ENCODE measurements at places on chromosomes 7 and 10.
A peak's percentile ranks its signal among the peaks of the same experiment; 100 is the strongest.

DNA sequence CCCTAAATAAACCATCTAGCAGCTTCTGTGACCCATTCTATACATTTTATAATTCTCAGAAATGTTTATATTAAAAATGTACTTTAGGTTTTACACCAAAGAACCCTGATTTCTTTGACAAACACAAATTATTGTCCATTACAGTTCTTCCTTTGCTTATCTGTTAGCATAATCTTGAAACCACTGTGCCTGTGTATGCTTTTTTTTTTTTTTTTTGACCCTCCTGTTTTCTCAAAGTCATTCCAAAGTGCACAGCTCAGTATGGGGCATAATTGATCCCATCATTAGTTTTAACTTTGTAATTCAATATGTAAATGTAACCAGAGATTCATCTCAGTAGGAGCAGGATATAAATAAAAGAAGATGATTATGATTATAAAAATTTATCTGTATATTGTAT, 229.3 kb downstream of the DGKB start:
- DNase-seq, result no peak

DNA sequence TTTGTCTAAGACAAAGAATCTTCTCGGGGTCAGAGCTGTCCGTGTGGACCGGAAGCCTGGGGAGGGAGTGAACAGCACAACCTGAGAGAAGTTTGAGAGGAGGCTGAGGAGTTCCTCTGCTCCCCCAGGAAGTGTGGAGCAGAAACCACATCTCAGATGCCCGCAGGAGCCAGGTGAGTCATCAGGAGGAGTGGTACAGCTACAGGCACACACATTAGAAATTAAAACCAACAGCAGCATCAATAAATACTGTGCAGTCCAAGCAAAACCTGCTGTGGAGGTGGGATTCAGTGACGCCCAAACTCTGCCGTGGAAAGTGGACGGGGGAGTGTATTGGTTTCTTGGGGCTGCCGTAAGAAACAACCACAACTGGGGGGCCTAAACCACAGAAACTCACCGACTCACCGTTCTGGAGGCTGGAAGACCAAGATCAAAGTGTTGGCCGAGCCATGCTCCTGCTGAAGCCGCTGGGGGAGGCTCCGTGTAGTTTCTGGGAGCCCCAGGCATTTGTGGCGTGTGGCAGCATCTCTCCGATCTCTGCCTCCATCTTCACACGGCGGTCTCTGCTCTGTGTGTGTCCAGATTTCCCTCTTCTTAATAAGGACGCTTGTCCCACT, 31.2 kb upstream of the GARS1 start:
- DNase-seq, result no peak

DNA sequence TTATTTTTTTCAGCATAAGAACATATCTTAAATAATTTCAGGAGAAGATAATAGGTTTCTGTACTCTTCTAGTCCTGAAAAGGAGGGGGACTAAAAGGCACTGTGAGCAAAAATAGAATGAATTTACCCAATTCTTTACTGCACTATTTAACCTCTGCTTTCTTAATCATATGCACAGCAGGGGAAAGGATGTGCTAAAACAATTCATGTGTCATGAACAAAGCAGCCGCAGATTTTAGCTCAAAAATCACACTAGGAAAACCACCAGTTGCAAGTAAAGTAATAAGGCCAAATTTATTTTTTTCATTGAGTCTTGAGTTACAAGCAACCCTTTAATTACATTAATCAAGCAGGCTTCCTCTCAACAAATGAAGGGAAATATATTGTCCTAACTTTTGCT, 80.1 kb downstream of the CABCOCO1 start:
- DNase-seq, result no peak

GRCh38 chr7:84799106-84799505, 387.8 kb downstream of the SEMA3D start:
- DNase-seq, result no peak

DNA sequence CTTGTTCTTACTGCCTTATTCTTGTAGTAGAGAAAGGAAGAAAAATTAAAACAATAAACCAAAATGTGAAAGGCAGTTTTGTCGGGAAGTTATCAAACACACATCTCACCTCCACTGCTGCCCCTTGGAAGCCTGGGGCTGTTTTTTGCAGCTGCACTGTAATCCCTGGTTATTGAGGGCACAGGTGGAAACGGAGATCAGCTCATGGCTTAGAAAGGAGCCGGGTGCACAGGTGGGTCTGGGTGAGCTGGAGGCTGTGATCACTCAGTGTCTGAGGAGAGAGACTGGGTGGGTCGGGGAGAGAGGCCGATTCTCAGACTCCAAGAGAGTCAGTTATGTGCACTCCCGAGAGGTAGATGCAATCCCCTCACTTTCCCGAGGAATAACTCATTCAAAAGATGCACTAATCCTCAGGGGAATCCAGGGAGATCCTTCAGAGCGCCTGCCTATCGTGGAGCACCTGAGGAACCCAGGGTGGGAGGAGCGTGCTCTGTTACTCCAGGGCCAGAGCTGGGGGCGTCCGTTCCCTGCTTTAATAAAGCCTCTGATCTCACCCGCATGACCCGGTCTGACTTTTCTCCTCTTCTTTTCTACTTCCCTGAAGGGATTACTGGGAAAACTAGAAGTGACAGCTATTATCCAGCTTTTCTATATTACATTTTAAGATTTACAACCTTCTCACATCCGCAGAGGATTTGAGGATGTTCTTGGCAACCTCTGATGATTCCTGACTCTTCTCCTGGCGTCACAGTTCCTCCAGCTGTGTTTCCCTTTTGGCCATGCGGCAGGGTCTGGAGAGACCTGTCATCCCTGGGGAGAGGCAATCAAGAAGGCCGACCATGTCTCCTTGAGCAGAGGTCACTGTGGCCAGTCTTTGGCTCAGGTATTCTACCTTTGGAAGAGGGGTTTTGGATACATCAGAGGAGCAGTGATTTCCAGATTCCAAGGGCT, 82.1 kb downstream of the CAMK1D start:
- DNase-seq, result no peak

GRCh38 chr7:153065051-153065450, 305.5 kb downstream of the ACTR3B start:
- DNase-seq, result no peak

DNA sequence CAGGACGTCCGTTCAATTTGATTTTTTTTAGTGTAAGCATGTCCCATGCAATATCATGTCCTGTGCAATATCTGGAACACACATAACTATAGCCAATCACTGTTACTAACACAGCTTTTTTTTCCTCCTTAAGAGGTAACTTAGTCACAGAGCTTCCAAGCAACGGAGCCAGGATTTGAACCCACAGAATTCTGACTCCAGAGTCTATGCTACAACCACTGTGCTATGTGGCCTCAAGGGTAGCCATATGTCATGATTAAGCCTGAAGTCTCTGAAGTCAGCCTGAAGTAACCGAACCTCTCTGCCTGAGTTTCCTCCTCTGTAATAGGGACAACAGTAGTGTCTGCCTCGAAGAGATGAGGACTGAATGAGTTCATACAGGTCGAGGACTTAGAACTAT, 42.2 kb upstream of the TCF7L2 start:
- DNase-seq, result no peak

DNA sequence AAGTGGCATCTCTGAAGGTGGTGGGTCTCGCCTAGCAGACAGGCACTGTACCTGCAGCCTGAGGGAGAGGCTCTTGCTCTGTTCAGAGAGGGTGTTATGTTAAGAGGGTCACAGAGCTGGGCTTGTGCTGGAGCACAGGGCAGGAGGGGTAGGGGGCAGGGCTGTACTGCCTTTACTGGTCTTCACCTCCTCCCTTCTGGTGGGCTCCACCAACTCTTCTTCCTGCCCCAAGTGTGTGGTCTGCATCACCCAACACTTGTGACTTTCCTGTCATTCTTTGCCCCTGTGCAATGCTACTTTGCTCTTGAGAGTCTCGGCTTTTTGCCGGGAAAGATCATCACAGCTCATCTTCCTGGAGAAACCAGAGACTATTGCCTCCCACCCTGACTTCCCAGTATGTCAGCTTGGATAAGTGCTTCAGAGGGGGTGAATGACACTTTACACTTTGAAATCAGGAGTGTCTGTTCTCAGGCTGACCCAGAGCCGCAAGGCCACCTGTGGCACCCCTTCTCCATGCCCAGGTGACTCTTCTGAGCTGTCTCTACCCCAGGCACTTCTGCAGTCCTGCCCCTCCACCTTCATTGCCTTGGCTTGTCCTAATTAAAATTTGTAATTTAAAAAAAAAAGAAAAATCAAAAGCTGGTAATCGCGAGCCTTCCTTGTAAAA, 38.4 kb upstream of the IKZF1 start:
- DNase-seq, result no peak

DNA sequence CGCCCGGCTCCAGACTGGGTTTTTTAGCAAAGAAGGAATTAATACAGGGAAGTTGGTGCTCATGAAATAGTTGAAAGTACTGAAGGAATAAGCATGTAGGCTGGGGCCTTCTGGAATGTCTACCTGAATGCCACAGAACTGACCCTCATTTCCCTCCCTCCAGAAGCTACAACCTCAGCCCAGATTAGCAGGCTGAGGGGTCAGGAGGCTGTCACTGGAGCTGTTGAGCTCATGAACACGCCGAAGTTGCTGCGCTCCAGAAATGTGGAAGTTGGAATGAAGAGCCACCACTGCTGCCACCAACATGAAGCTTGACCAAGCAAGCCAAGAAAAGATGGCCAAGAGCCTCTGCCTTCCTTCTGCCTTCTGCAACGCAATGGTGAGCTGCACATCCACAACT, 52.2 kb upstream of the KMT2E start:
- DNase-seq, result no peak

GRCh38 chr10:49300140-49300974, 1.4 kb downstream of the C10orf71 start:
- no peak for DNase-seq

DNA sequence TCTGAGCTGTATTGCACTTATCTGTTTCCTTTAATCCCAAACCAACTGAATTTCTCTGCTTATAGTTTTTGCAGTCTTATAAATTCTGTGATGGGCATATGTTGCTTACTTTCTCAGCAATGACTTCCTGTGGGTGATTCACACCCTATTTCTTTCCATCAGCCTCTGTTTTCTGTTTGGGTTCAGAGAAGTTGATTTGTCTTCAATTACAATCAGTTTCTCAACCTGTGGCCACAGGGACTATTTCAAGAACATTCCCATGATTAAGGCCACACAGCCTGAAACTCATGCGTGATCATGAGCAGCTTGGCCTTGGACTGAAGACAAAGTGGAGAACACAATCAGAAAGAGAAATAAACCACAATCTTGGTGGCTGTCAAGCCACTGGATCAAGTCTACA, 1174.6 kb upstream of the C7orf33 start:
- DNase-seq, result no peak

GRCh38 chr10:100730725-100731406, 14.5 kb upstream of the PAX2 start:
- no peak for DNase-seq

GRCh38 chr10:102604439-102604841, 39.8 kb upstream of the TRIM8 start:
- no peak for DNase-seq

GRCh38 chr7:77453531-77453930, 37.4 kb upstream of the GSAP start:
- DNase-seq, result no peak

GRCh38 chr7:124764847-124765400, 668 bp downstream of the GPR37 start:
- DNase-seq, result no peak

- no peak for DNase-seq
These were observed 4.3 kb upstream of the CHCHD2 start for GRCh38 chr7:56110611-56111010.

- DNase-seq, result no peak
These were observed 109.3 kb upstream of the FZD8 start for GRCh38 chr10:35751347-35751746.

DNA sequence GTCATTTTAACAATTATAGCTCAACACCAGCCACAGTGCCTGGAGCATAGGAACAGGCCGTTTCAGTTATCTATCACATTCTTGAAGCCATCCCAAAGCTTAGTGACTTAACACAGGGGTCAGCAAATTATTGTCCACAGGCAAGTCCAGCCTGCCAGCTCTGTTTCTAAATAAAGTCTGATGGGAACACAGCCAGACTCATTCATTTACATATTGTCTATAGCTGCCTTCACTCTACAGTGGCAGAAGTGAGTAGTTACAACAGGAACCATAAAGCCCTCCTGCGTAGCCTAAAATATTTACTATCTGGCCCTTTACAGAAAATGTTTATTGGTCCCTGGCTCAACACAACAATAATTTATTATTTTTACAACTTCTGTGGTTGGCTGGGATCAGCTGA, 407.5 kb upstream of the AUTS2 start:
- no peak for DNase-seq

DNA sequence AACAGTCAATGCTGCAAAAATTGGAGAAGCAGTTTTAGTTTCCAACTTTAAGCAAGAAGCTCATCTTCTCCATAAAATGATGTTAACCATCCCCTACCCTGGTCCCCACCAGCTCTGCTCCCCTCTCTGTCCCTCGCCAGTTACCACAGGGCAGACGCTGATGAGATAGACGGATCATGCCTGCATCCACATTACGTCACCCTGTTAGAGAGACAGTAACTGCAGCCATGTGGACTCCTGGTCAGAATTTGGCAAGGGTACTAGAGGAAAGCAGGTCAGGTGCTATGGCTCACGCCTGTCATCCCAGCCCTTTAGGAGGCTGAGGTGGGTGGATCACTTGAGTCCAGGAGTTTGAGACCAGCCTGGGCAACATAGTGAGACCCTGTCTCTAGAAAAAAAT, 81.9 kb upstream of the FZD8 start:
- DNase-seq, result no peak

- peak; percentile 51 for DNase-seq
These were observed 163.8 kb downstream of the ELMO1 start for GRCh38 chr7:37284805-37285231.

GRCh38 chr10:30984563-30985328, 46.9 kb downstream of the ZNF438 start:
- DNase-seq, result no peak

DNA sequence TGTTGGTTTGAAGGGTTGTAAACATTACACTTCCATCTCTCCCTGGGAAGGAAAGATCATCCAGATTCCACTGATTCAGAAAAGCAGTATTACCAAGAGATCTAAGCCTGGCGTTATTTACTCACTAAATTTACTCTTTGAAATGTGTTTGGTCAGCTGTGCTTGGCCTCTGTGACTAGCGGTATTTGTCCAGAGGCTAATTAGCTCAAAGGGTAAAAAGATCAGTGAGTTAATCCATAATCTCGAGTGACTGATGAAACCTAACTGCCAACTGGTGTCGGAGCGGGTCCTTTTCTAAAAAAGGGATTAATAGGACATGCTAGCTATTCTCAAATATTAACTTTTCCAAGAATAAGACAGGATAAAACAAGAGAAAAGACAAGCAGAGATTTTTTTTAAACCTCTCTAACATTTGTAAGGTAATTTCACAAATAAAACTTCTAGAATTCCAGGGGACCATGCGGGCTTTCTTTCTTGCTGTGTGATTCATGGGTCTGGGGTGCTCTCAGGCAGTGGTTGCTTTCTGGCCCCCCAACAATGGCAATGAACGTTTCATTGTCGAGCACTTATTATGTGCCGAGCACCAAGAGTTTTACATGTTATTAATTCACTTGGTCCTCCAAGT, 247.3 kb upstream of the AOAH start:
- no peak for DNase-seq

DNA sequence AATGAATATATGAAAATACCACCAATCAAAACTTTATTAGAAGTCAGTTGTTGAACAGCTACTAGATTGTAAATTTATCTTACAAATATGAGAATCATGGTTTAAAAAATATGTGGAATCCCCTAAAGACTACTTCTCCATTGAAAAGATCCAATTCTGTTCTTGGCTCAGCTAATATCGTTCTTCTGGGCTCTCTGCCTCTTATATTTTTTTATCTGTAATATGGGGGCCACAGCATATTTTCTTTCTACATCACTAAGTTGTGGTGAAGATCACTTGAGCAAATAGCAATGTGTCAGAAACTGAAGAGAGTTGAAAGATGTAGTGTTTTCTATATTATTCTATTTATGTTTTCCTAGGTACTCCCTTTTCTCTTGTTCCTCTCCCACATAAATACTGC, 198.1 kb downstream of the FZD1 start:
- no peak for DNase-seq
